G401 (cell line): ENCODE measurements at places on chromosomes 6 and 20. TPM values are rescaled to one million over a fixed set of nuclear protein-coding genes. Genes with fewer than 3 reads are reported as not detected.

MAS1 gene
- not detected in 2 replicates for total RNA-seq

GPR6 gene
- total RNA-seq: not detected in 2 replicates

TRIM31 gene
- total RNA-seq: not detected in 2 replicates

SSTR4 gene
- total RNA-seq: not detected in 2 replicates

SIGLEC1 gene
- total RNA-seq: not detected in 2 replicates

BFSP1 gene
- 0.98 and 2.3 TPM in 2 replicates for total RNA-seq

DNA sequence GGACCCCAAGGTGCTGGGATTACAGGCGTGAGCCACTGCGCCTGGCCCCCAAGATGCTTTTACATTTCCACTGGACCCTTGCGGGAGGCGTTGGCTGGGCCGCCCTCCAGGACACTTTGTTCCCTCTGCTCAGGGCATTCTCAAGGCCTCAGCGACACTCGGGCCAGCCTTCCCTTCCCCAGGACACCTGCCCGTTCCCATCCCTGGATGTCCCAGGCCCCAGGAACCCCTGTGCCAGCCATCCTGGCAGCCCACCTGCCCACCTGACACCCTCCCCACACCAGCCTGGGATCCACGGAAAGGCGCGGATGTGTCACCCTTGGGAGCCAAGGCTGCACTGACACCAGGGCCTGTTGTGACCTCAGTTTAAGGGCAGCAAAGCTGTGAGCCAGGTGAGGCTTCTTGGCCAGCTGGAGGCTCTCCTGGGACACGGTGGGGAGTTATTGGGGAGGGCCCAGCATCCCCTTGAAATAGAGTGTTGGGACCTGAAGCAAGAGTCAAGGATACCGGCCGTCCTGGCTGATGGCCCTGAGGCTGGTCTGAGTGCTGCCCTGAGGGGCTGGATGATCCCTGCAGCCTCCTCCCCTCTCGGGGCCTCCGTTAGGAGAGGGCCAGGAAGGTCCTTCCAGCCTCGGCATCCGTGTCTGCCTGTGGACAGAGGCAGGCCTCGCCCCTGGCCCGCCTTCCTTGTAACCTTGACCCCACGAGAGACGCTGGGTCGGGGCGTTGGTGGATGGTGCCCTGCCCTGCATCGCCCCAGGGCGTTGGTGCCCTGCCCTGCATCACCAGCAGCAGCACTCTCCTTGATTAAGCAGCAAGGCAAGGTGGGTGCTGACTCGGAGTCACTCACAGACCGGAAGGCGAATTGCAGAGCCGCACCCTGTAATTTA is 84.2 kb upstream of the BHLHE23 start:
- no peak for DNase-seq

GRCh38 chr6:33272275-33273128 is 627 bp downstream of the RPS18 start:
- DNase-seq: no peak

DNA sequence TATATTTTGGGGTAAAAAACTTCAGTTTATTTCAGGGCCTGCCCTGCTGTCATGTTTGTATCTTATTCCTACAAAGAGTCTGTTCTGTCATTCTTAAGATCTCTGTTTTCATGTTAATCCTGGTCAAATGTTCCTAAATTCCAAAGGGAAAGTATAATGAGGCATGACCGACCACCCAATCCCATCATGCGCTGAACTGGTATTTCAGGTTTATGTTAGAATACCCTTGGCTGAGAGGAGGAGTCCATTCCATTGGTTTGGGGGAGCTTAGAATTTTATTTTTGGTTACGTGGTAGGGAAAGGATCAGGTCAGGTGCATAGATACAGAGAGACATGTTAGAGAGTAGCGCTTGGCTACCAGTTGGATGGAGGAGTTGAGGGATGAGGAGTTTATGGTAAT is 25.7 kb downstream of the CFAP61 start:
- no peak for DNase-seq

DNA sequence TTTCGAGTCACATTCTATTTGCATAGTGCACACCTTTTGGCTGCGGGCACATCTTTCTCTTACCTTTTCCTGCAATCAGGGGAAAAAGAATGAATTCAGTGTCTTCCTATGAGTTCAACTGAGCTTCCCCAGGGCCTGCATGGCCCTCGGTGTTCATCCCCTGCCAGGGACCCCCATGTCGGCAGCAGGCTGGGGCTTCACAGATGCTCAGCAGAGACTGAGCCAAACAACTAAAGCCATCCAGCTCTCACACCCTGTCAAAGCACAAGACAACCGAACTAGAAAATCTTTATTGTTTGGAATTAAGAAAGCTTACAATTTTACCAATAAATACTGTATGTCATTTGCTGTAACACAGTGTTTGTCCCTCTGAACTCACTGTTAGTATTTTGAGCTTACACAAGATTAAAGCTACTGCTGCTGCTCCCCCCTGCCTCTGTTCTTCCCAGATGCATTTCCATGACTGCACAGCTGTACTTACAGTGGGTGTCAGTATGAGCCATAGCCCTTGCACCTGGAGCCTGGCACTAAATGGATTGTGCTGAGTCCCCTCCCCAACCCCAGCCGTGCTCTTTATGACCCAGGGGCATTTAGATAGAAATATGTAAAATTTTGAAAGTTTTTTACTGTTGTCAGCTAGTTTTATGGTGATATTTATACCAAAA is 205.8 kb downstream of the TMEM242 start:
- DNase-seq: no peak

- DNase-seq: no peak
Observed at GRCh38 chr6:157741948-157742556, 81.0 kb upstream of the SNX9 start.

DNA sequence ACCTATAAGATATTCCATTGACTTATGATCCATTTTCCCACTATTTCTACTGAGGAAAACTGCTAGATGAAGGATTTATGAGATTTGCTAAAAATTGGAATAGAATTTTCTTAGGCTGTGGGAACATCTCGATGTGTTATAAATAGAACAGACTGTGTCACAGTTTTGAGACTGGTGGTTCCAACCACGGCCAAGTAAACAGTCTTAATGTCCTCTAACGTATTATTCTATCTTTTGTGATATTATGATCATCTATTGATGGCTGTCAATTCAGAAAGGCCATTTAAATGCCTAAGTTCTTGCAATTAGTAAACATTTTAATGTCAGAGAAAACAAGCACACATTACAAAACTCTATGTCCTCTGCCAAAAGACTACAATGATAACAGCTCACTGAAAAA is 71.5 kb upstream of the PLN start:
- DNase-seq: peak; percentile 48

- peak; percentile 74 for DNase-seq
Observed at GRCh38 chr6:119129148-119129967, 50.9 kb upstream of the FAM184A start.

GRCh38 chr6:7784706-7785105 is 58.8 kb downstream of the BMP6 start:
- peak; percentile 3 for DNase-seq

- peak; percentile 7 for DNase-seq
Observed at GRCh38 chr20:12237772-12238171, 320.1 kb downstream of the BTBD3 start.

GRCh38 chr6:35081426-35081851 is 59.7 kb downstream of the TCP11 start:
- DNase-seq: no peak

GRCh38 chr6:142699391-142699790 is 245.6 kb downstream of the HIVEP2 start:
- no peak for DNase-seq

GRCh38 chr6:21615504-21615903 is 22.0 kb downstream of the SOX4 start:
- DNase-seq: no peak

DNA sequence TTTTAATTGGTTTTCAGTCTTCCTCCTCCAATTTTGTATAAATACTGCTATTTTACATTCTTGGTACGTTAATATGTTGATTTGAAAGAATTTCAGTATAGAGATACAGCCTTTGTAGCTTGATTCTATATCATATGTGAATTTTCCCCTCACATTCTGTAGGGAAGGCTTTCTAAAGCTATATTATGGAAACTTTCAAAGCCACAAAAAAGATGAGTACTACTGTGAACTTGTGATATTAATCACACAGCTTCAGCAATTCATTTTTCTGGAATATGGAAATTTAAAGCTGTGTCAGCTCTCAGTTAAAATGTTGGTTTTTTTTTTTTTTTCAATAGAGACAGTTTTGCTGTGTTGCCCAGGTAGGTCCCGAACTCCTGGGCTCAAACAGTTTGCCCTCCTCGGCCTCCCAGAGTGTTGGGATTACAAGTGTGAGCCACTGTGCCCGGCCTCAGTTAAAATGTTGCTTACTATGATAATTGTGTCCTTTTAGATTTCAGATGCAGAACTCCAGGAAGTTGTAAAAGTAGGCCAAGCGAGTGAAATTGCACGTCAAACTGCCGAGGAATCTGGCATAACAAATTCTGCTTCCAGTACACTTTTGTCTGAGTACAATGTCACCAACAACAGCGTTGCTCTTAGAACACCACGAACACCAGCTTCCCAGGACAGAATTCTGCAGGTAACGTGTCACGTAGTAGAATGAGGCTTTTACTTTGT is 20.6 kb downstream of the CDC5L start:
- no peak for DNase-seq

DNA sequence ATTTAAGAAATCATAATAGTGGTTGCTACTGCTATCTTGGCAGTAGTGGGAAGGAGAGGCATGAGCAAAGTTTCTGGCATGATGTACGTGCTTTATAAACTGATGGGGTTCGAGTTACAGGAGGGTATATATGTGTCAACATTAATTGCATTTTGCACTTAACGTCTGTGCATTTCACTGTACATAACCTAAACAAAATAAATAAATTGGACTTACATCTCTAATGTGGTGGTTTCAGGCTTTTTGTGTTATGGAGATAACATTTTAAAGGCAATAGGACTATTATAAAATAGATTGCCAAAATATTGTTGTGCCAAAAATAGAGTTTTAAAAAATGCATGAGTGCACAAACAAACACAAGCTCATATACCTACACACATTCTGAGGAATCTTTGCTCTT is 1001.1 kb upstream of the GJE1 start:
- no peak for DNase-seq

DNA sequence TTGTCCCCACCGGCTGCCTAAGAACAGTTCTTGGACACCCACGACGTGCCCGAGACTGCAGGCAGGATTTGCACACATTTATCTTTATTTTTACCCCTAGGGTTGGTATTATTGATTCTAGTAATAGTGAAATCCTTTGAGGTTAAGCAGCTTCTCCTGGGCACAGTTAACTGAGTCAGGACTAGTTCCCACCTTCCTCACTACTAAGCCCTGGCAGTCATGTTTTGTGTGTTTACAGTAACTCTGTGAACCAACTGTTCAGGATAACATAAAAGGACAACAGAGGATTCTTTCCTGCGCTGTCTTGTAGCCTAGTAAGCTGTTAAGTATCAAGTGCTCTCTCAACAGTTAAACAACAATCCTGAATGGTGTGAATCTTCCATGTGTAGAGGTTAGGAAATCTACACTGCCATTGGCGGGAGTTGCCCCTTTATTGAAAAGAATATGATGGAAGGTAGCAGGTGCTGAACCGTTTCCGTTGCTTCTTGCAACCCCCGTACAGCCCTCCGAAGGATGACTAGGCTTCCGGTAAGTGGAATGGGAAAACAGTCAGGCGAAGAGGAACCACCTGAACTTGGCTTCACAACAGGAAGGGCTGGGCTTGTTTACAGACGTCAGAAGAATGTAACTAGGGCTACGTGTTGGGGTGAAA is 979 bp upstream of the SOD2 start:
- peak; percentile 58 for DNase-seq

DNA sequence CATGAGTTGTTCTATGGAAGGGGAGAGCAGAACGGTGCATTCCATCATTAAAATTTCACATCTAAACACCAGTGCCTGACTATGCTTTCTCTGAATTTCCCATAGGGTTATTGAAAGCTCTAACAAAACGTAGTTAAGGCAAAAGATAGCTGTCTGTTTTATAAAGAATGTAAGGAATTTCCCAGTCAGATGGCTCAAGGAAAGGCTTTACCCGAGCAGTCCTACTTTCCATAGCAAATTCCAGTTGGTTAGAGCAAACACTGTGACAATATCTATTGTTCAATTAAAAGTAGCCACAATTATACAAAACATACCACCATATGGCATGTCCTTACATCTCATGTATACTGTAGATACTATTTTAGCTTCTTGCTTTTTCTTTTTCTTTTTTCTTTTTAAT is 1059.5 kb upstream of the FLRT3 start:
- no peak for DNase-seq

- DNase-seq: peak; percentile 87
Observed at GRCh38 chr6:24583463-24584381, 62.3 kb downstream of the KIAA0319 start.

DNA sequence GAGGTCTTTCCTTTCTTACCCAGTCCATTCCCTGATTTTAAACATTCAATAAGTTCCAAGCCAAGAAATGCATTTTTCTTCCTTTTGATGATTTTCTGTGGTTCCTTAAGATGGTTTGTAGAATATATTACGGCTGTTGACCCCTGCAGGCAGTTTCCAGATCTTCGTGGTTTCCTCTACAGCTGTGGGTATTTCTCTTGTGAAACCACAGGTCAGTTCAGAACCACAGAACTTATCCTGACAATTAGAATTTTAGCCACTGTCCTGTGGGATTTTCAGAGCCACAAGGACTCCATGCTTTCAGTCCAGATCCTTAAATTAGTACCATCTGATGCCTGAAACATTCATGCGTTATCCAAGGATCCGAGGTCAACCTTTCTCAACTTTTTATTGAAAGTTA is 29.7 kb upstream of the EXOC2 start:
- no peak for DNase-seq

GRCh38 chr6:137951064-137951597 is 84.1 kb downstream of the TNFAIP3 start:
- no peak for DNase-seq
